ENCODE measurements at places on chromosomes 13 and 19.

GRCh38 chr19:4089400-4089908 lies 22.8 kb upstream of the ZBTB7A start:
- no peak for DNase-seq

- DNase-seq = no peak
These were observed 6.2 kb upstream of the WBP4 start for GRCh38 chr13:41054919-41055619.

GRCh38 chr13:84954636-84955035 lies 844.6 kb downstream of the SLITRK6 start:
- no peak for DNase-seq

- DNase-seq = no peak
These were observed 4.9 kb upstream of the ZSWIM4 start for GRCh38 chr19:13790354-13790753.

DNA sequence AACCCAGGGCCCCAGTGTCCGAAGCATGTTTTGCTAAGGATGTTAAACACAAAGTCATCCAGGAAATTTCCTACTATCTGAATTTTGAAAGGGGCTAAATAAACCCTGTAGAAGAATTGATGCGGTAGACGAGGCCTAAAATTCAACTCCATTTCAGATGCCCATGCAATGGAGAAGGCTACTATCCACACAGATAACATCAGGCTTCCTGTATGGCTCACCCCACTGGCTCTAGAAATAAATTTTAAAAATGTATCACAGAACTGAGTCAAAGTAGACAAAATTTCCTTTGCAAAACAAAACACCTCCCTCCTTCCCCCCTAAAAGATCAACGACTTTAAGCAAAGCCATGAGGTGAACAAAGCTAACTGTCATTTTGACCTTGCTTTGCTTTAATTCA lies 188.4 kb downstream of the ABCC4 start:
- no peak for DNase-seq

GRCh38 chr13:113929628-113930615 lies 44.0 kb downstream of the C13orf46 start:
- DNase-seq = no peak

DNA sequence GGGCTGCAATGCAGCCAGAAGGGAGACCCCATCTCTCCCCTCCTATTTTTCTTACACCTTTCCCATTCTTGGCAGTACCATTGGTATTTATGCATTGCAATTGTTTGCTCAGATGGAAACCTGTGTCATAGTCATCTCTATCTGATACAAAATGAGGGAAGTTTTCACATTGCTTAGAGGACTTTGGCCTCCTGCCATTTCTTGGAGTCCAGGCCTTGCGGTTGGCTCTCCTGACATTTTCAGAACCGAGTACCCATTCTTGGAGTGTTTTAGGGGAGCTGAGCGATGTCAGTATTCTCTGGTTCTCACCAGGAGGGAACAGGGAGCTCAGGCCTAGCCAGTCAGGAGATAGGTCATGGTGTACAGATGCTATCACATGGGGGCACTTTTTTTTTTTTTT lies 1.5 kb downstream of the SIN3B start:
- DNase-seq = no peak

DNA sequence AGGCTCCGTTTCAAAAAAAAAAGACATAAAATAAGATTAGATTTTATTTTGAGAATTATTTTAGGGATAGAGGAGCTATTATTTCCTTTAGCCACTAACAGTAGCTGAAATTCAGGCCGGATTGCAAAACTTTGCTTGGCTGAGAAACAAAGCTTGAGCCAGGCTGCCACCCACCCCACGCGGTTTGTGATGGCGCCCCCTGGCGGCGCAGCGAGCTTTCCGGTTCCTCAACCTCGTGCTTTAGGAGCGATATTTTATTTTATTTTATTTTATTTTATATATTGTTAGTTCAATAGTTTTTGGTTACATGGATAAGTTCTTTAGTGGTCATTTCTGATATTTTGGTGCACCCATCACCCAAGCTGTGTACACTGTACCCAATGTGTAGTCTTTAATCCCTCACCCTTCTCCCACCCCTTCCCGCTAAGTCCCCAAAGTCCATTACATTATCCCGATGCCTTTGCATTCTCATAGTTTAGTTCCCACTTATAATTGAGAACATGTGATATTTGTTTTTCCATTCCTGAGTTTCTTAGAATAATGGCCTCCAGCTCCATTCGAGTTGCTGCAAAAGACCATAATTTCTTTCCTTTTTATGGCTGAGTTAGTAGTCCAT lies 19.8 kb upstream of the CEACAM4 start:
- DNase-seq = peak; percentile 25

GRCh38 chr13:44837250-44837649 lies 152.0 kb downstream of the NUFIP1 start:
- DNase-seq = no peak

DNA sequence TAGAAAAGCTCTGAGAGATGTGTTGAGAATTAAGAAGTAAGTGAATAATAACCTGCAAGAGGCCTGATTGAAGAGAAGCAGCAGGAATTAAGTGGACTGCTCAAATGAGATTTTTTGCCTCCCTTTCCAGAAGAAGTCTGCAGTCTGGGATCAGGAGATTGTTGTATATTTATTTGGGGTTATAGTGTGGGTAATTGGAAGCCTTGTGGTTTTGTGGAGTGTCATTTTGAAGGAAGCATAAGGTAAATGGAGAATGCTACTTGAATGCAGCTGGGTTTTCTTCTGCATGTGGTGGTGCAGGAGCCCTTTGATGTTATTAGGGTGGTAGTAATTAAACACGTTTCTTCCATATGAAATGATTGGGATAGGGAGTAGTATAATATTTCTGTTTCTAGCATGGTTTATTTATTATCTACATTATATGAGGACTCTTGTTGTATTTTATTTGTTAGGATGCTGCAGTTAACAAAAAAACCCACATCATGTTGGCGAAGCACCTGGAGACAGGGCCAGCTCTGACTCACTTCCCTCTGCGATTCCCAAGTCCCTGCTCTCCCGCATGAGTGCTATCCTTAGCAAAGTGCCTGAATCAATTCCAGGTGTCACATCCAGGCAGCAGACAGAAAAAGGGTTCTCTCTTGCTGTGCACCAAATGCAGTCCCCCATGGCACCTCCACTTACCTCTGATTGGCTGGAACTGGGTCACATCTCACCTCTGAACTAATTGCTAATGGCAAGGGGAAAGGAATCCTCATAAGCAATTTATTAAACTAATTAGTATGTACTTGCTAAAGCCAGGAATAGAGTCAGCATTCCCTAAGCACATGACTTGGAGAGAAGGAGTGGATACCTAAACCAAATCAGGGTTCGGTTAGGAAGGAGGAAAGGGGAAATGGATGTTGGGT lies 54.8 kb downstream of the DGKH start:
- DNase-seq = no peak

GRCh38 chr13:70311191-70311590 lies 202.9 kb upstream of the KLHL1 start:
- no peak for DNase-seq

GRCh38 chr13:50222569-50223332 lies 207.5 kb downstream of the KCNRG start:
- DNase-seq = no peak
